Uterine smooth muscle cell (primary cell): ENCODE measurements at places on chromosomes 1 and 21. TPM values are rescaled to one million over a fixed set of nuclear protein-coding genes. Genes with fewer than 3 reads are reported as not detected.

Gene ARHGEF10L
- 20.8 and 24.7 TPM in 2 replicates for total RNA-seq

Gene DMRTA2
- 0.11 TPM in 1 of 2 replicates, not detected in the other for total RNA-seq

Gene RPTN
- total RNA-seq: not detected in 2 replicates

Gene TTC34
- 0.11 and 0.12 TPM in 2 replicates for total RNA-seq

Gene CALML6
- 0.22 and 0.25 TPM in 2 replicates for total RNA-seq

Gene CCDC181
- total RNA-seq: 1.2 and 2.0 TPM in 2 replicates

Gene OR2T29
- not detected in 2 replicates for total RNA-seq

Gene CFAP45
- 0.62 and 1.1 TPM in 2 replicates for total RNA-seq

Gene IL19
- not detected in 2 replicates for total RNA-seq

Gene OR10J1
- 0.25 TPM in 1 of 2 replicates, not detected in the other for total RNA-seq

Gene NCSTN
- total RNA-seq: 69.7 and 75.9 TPM in 2 replicates

Gene PEX10
- 38.4 and 42.6 TPM in 2 replicates for total RNA-seq

Gene LCE3C
- total RNA-seq: not detected in 2 replicates

Gene WNT2B
- 0.75 and 1.2 TPM in 2 replicates for total RNA-seq

Gene SPRR2G
- not detected in 2 replicates for total RNA-seq

Gene NMNAT1
- 13.6 and 17.1 TPM in 2 replicates for total RNA-seq

Gene MEGF6
- 0.77 and 2.5 TPM in 2 replicates for total RNA-seq

Gene PTPRC
- total RNA-seq: under 0.01 TPM in 1 of 2 replicates, not detected in the other

Gene LCE1E
- not detected in 2 replicates for total RNA-seq

Gene OR2L8
- 0.25 TPM in 1 of 2 replicates, not detected in the other for total RNA-seq

Gene KCNAB2
- 4.4 and 6.5 TPM in 2 replicates for total RNA-seq

Gene SAMD13
- total RNA-seq: 0.25 and 0.77 TPM in 2 replicates

Gene ZNF670
- 3.7 and 3.9 TPM in 2 replicates for total RNA-seq

Gene DEPDC1
- 25.7 and 75.8 TPM in 2 replicates for total RNA-seq

Gene LCE3D
- not detected in 2 replicates for total RNA-seq

Gene TNFRSF18
- total RNA-seq: 0.12 TPM in 1 of 2 replicates, not detected in the other

Gene C1orf210
- 0.11 TPM in 1 of 2 replicates, not detected in the other for total RNA-seq

Gene NBPF19
- 23.9 and 29.5 TPM in 2 replicates for total RNA-seq

Gene KLHDC8A
- total RNA-seq: not detected in 2 replicates

Gene AJAP1
- 0.11 and 0.12 TPM in 2 replicates for total RNA-seq

Gene CFAP410
- 10.8 and 13.1 TPM in 2 replicates for total RNA-seq

Gene PRR9
- 0.12 and 1.2 TPM in 2 replicates for total RNA-seq

Gene C1QTNF12
- total RNA-seq: 1.1 and 2.0 TPM in 2 replicates

Gene ADAMTS4
- total RNA-seq: 14.9 and 37.3 TPM in 2 replicates

Gene TIE1
- total RNA-seq: 67.9 and 127 TPM in 2 replicates

Gene PCAT6
- total RNA-seq: not detected in 2 replicates

Gene PDC
- total RNA-seq: not detected in 2 replicates

Gene LIPI
- total RNA-seq: not detected in 2 replicates

Gene ACKR1
- not detected in 2 replicates for total RNA-seq

Gene CD1B
- total RNA-seq: not detected in 2 replicates

Gene CAPN9
- not detected in 2 replicates for total RNA-seq

Gene LCE1F
- total RNA-seq: 0.62 TPM in 1 of 2 replicates, not detected in the other

Gene KCNJ15
- total RNA-seq: 0.75 and 1.2 TPM in 2 replicates

Gene UBXN10
- total RNA-seq: not detected in 2 replicates

Gene LDLRAD1
- under 0.01 TPM in 1 of 2 replicates, not detected in the other for total RNA-seq

Gene SFN
- 0.12 and 0.33 TPM in 2 replicates for total RNA-seq

Gene CLCNKB
- under 0.01 and 0.12 TPM in 2 replicates for total RNA-seq

Gene NIBAN1
- 83.9 and 148 TPM in 2 replicates for total RNA-seq

Gene TIAM1
- total RNA-seq: 0.37 and 0.89 TPM in 2 replicates

Gene CLCNKA
- total RNA-seq: not detected in 2 replicates

Gene HLX
- 8.6 and 17.9 TPM in 2 replicates for total RNA-seq
